Omental fat pad (tissue), 4 donors: ENCODE measurements at places on chromosomes 4 and X. TPM values are rescaled to one million over a fixed set of nuclear protein-coding genes. Genes with fewer than 3 reads are reported as not detected.

MAGEB10 gene
- not detected for total RNA-seq

DNA sequence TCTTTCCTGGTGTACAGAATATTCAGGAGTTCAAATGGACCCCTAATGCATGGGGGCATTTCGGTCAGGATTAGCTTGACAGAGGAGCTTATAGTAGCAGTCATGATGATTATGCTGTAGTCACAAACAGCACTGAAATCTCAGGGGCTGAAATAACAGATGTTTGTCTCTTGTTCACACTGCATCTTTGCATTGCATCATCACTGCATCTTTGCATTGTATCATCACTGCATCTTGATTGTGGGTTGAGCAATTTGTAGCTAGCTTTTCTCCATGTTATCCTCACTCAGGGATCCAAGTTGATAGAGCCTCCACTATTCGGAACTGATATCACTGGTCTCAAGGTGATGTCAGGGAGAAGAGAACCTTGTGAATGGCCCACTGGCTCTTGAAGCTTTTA, 160.9 kb downstream of the GATB start:
- DNase-seq: no peak

DNA sequence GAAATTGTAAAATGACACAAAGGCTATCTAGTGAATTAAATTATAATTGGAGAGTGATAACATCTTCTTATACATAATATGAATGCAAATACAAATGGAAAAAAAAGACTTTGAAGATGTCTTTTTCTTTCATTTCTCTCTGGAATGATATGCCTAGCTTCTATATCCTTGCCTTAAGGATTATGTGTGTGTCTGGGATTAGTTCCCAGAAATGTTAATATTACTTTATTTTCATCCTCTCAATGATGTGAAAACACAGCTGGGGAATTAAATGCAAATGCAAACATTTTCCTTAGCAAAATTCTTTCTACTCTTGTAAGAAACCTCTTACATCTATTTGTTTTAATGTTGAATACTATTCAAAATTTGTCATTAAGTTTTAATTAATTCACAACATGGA, 441.9 kb downstream of the FSTL5 start:
- no peak for DNase-seq

RAPGEF2 gene
- total RNA-seq: 47.2 TPM

SEC24D gene
- 47.4 TPM for total RNA-seq

DNA sequence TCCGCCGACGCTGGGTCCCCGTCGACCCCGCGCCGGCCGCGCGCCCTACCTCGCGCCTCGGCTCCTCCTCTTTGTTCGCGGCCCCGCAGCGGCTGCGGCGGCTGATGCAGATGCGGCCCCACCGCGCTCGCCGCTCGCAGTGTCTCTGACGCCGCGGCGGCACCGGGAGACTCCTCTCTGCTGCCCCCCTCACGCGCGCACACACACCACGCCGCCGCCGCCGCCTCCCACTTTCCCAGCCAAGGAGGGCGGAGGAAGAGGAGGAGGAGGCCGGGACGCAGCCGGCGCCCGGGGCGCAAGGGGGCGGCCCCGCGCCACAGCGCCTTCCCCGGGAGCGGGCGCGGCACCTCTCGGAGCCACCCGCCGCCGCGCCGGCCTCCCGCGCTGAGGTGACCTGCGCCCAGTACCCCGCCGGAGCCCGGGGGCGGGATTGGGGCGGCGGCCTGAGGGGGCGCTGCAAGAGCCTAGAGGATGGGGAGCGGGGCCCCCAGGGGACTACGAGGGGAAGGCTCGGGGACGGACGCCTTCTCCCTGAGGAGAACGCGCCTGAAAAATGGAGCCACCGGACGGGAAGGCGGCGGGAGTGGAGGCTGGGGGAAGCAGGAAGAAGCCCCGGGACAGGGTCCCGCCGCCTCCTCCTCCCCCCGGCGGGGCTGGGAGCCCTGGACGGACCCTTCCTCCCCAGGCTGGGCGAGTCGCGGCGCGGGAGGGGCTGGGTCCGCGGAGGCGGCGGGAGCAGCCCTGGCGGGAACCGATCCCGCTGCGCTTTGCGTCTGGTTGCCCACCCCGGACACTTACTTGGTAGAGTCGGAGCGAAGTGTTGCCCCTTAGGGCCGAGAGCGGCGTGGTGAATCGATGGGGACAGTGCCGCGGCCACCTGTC, at the start of gene SH3RF1:
Gene SH3RF1 (minus strand): TSS at position 147 of the 882 bp plus-strand sequence. CDS start 1,744 bp downstream, outside the sequence.
- DNase-seq: peak; percentile 60

GRCh38 chrX:114162068-114162735, 421.7 kb upstream of the HTR2C start:
- no peak for DNase-seq

NMU gene
- total RNA-seq: not detected

- DNase-seq: no peak
Observed at GRCh38 chr4:152659806-152660205, 20.0 kb downstream of the TMEM154 start.

DNA sequence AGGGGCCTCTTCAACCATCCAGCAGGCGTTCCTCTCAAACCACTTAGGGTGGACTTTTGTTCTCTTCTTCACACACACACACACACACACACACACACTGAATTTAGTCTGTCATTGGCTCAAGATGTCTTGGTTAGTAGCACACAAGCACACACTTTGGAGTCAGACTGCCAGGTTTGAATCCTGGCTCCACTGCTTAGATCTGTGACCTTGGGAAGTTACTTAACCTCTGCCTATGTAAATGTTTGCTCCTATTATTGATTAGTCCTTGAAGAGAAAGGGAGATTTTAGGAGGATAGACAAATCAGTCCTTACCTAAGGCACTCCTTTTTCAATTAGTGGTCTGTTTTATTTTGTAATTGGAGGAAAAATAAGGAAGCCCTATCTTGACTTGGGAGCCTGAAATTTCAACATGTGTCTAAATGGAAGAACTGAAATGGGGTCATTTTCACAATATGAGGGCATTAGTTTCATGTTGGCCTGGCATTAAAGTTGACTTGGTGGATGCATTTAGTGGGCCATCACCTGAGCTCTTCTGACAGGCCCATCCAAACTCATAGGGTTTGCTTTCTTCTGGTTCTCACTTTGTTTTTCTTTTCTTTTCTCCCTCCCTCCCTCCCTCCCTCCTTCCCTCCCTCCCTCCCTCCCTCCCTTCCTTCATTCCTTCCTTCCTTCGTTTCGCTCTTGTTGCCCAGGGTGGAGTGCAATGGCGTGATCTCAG, 13.3 kb upstream of the TMEM131L start:
- no peak for DNase-seq

DNA sequence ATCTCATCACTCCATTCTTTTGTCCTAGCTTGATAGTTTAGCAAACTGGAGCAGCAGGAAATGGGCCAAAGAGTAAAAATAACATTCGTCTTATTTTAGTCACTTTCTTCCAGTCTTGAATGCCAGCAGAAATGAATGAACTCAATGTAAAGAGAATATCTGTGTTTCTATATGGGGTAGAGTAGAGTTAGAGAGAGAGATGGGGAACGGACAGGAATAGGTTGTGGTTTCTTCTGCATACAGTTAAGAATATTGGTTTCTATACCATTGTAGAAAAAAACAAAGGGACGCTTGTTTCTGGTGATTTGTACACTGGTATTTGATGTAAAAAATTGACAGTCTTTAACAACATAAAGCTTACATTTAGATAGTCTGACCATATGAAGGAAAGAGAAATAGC, 8.9 kb downstream of the GPR174 start:
- DNase-seq: no peak

NSG1 gene
- total RNA-seq: 2.6 TPM

GRCh38 chrX:81238166-81238565, 36.3 kb downstream of the SH3BGRL start:
- DNase-seq: no peak

DNA sequence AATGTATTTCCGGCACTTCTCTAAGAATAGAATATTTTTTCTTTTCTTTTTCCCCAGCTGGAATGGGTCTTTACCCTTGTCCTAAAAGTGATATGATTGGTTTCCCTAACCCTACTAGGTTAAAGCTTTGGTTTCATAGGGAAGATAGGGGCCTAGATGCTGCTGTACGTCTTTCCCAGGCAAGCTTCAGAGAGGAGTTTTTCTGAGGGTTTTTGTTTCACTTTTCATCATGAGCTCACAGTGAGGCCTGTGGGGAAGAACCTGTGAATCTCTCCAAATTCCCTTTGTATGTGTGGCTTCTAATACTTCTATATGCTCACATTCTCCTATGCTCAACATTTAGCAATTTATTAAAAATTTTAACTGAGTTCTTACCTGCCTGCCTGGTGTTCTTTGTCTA, 320.0 kb upstream of the PCDH18 start:
- no peak for DNase-seq

DNA sequence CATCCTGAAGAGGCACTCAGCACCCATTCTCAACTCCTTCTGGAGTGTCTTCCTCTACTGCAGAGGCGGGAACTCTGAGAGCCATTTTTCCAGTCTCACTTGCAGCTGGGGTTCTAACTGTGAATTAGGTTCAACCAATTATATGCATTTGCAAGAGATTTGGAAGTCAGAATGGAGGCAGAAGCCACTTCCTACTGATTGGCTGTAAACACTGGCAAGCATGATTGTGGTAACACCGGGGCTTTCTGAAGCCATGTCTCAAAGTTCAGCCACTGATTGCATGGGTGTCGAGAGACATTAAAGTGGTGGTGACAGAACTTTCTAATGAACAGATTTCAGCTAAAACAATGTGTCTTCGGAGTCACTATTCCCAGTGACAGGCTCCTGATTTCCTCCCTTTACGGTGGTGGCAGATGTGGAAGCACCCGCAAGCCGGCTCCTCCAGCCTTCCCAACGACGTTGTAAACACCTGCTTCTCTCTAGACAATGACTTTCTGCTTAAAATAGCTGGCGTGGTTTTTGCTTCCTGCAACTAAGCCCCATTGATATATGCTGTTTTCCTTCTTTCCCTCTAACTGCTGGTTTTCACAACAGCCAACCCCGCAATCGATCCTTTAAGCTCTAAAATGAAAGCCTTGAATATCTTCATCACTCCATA, 92.0 kb downstream of the IRF2 start:
- no peak for DNase-seq

DNA sequence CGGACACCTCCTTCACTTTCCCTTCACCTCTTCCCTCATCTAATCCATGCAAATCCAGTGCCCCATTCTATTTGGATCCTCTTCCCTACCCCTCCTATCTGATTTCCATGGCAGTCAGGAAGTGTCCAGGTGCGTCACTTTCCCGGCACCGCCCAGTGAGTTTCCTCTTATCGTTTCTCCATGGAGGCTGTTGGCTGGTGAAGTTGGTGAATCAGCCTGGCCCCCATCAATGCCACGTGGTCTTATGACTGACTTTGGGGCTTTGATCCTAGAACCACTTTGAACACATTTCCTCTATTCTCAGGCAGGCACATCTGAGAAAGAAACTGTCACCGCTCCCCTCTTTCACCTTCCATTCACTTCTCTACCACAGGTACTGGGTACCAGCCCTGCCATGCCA, 137.8 kb downstream of the CEP135 start:
- no peak for DNase-seq

- no peak for DNase-seq
Observed at GRCh38 chr4:133157460-133158160, 8.5 kb downstream of the PCDH10 start.

DNA sequence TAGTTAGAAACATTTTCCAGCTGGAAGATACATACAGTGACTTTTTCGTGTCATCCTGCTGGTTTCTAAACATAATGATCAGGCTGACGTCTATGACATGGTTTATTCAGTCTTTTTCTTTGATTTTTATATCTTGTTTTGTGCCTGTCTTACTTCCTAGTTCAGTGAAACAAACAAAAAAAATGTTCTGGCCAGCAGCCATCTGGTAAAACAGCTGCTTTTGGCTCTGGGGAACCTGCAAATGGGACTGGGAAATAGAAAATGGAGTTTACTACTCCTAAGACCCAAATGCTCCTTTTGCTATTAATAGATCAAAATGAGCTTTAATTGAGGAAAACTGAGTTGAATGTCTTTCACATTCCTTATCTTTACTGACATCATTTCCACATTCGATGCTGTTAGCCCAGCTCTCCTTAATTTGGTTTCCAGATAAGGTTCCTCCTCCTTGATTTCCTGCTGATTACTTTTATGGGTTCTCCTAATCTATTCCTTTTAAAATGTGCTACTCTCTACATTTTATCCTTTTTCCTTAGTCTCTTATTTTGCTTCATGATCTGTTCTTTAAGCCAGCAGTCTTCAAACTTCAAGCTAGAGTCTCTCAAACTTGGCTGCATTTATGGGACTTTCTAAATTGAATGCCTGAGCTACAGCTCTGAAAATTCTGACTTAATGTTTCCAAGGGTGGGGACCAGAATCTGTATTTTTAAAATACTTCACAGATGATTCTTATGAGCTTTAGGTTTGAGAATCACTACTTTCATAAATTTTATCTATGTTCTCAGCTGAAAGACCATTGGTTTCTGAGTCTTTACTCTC, 499.5 kb downstream of the ANKRD50 start:
- DNase-seq: no peak

DNA sequence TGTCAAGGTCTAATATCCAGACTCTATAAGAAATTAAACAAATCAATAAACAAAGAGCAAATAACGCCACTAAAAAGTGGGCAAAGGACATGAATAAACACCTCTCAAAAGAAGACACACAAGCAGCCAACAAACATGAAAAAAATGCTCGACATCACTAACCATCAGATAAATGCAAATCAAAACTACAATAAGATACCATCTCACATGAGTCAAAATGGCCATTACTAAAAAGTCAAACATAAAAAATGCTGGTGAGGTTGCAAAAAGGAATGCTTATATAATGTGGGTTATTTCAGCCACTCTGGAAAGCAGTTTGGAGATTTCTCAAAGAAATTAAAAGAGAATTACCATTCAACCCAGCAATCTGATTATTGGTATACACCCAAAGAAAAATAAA, 481.1 kb downstream of the STPG2 start:
- DNase-seq: no peak

HTRA3 gene
- 23.8 TPM for total RNA-seq

MAGEA1 gene
- not detected for total RNA-seq

USP26 gene
- not detected for total RNA-seq

DNA sequence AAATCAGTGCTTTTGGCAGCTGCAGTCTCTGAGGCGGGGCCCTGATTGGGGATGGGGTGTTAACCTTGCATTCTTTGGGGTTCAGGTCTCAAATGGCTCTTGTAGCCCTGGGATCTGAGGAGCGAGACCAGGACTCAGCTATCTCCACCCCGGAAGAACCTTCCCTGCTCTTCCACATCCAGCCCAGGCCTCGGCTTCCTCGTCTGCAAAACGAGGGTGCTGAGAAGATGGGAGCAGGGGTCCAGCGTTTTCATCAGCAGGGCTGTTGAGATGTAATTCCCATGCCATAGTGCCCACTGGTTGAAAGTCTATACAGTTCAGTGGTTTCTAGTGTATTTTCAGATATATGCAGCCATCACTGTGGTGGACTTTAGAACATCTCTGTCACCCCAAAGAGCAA, 34.6 kb upstream of the WFS1 start:
- DNase-seq: no peak

DNA sequence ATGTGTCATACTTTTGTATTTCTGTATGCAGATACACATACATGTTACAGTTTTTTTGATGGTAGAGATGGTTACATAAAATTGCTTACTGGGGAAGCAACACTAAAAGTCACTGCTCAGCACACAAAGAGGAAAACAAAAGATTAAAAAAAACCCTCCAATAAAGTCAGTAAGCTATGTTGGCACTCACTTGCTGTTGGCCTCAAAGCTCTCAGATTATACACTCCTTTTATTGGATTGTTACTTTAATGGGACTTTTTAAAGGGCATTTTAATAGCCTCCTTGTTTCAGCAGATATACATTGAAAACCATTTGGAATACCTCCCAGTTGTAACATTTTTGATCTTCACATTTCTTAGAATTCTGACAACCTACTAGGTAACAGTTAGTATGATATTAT, 222.0 kb upstream of the HHIP start:
- DNase-seq: no peak
